ENCODE measurements at places on chromosomes 16 and 17. TPM values are rescaled to one million over a fixed set of nuclear protein-coding genes. Genes with fewer than 3 reads are reported as not detected.
A peak's percentile ranks its signal among the peaks of the same experiment; 100 is the strongest.

- no peak for ATAC-seq
These were observed 1.4 kb downstream of the RHBDL1 start for GRCh38 chr16:676913-677312.

GRCh38 chr16:24535827-24536226 lies 3.5 kb upstream of the RBBP6 start:
- ATAC-seq, result no peak

NME3 gene
- 46.9 TPM for total RNA-seq

HYDIN gene
- 8.4 TPM for total RNA-seq

DNA sequence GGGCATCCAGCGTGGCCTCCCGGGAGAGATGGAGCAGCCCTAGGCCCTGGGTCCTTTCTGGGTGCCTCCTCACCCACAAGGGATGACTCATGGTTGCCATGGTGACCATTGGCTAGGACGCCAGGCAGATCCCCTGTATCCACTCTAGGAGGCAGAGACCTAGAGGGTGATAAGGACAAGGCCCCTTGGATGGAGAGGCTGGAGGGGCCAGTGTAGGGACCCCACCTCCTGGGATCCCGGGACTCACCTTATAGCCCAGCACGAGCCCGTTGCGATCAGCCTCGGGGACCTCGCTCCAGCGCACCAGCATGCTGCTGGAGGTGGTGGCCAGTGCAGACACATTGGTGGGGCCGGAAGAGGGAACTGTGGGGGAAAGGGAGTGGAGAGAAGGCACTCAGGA lies 82.2 kb upstream of the CDC42EP4 start:
- peak; percentile 86 for ATAC-seq

GRCh38 chr17:60577147-60577915 lies 22.7 kb upstream of the PPM1D start:
- no peak for ATAC-seq

- ATAC-seq, result no peak
These were observed 36.8 kb upstream of the CES5A start for GRCh38 chr16:55912022-55912421.

Measured in motor neuron (in vitro differentiated cells).